ENCODE measurements at places on chromosomes 11 and 22.

DNA sequence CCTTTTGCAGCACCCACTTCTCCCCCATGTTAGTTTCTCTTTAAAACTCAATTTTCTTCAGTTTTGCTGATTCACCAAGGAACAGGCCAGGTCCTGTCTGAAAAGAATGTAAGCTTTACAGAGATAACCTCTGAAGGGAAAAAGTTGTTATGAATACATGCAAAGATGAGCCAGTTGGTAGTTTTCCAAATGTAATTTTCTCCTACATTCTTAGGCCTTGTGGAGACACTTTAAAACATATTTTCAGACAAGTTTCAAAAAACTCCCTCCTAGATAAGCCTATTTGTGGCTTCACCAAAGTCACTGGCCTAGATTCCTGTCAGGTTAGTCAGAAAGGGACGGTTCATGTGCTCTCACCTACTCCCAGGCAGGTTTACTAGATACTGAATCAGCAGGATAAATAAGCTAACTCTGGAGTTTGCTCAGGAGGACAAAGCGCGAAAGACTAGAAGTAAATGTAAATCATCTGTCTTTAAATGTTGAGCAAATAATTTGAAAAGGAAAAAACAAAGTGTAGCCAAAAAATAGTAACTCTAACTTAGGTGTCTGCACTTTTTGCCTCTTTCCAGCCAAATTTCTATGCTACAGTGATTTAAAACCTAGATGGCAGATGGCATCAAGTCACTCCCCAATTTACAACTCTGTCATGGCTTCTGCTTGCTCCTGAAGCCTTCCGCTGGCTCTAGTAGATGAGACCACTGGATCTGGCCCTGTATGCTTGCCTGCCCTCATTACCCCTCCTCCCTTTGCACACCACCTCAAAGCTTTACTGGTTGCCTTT is 4.9 kb upstream of the ATP6V1E1 start:
- no peak for DNase-seq

- DNase-seq: no peak
Observed at GRCh38 chr11:68008381-68009337, 1.5 kb upstream of the ALDH3B1 start.

DNA sequence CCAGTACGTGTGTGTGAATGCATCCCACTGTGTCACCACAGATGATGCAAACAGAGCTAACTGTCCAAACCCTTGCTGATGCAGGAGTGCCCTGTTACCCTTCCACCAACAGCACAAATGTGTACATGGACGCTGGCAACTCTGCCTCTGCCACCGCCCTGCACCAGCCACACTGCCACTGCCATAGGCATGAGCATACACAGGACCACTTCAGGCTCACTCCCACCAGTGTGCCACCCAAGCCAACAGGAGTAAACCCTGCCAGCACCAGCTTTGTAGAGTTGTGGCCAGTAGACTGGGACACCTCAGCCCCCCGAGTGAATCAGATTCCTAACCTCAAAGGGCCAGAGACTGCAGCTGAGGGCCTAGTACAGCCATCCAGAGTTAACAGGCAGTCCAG is 34.0 kb downstream of the NOX4 start:
- no peak for DNase-seq

DNA sequence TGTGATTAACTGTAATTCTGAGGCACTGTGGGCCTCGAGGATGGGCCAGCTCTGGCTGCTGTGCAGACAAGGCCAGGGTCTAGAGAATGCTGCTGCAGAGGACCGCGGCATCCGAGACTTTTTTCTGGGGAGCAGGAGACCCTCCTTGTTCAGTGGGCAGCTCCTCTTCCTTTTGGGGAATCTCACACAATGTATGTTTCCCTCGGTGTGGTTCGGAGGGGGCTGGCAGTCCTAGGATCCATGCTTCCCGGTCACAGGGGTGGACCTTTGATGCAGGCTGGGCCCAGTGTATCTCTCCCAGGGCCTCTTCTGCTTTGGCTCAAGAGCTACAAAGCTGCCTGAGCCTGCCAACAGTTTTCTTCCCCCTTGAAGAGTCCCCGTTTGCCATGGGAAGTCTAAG is 31.5 kb downstream of the MYEOV start:
- DNase-seq: no peak

DNA sequence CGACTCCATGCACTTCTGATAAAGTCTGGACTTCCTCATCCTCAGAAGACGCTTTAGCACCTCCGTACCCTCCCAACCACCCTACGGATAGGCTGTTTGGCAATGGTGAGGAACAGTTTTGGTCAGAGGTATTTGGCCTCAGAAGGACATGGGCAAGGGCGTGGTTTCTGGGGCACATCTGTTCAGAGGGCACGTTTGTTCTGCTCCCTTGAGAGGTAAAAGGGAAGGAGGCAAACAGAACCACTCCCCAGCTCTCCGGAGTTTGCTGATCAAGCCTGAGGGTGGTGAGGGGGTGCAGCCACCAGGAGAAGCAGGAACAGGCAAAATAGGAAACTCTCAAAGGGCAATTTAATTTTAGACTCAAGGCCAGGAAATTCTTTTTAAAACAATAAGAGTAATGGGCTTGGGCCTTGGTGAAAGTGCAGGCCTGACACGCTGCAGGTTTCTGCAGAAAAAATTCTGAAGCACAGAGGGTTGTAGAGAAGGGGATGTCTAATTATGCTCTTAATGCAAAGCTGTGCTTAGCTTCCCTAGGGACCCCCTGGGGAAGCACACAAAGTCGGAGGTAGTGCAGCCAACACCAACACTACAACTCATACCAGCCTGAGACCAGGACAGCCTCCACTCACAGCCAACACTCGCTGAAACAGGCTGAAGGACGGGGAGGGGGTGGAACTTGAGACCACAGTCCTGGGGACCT is 23.3 kb downstream of the ETS1 start:
- no peak for DNase-seq

All from putamen (tissue), 1 donor.